ENCODE measurements at places on chromosomes 1 and 21. TPM values are rescaled to one million over a fixed set of nuclear protein-coding genes. Genes with fewer than 3 reads are reported as not detected.

DNA sequence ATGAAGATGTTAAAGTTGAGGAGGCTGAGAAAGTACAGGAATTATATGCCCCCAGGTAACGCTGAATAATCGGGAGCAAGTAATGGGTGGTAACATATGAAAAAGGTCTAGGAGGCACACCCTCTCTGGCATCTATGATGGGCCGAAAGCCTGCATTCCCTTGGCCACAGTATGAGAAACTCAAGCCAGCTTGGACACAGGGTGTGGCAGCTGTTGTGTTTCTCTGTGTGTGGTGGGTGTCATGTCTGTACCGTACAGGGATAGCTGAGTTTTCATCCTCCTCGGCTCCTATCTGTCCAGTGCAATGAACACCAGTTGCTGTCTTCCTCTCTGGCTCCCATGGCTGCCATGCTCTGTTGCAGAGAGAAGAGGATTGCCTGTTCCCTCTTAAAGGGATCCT lies 32.9 kb downstream of the NBPF3 start:
- no peak for DNase-seq

Gene PLA2G2C
- total RNA-seq: not detected

Gene NBPF19
- 13.4 TPM for total RNA-seq

DNA sequence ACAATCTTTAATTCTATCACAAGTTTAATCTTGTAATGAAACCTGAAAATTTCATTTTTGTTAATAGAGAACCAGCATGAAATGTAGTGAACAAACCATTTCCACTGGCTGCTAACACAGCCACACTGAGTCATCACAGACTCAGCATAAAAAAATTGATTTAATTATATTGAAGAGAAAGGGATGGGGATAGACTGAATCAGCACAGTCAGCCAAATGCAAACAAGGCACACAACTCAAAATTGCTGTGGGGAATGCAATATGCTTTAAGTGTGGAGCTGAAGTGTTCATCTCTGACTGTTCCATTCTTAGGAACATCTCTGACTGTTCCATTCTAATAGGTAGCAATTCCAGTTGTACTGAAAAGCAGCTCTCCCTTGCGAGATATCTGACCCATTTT lies 299.8 kb downstream of the MRPL39 start:
- no peak overlapping the region for H3K4me3 ChIP-seq
- DNase-seq: no peak
- no peaks in the 10 kb centered on the region for H3K27me3 ChIP-seq
- no peaks in the 10 kb centered on the region for H3K4me1 ChIP-seq
- H3K27ac ChIP-seq: no peak overlapping the region
- no peaks in the 10 kb centered on the region for H3K36me3 ChIP-seq

GRCh38 chr1:53362851-53363642 lies 35.2 kb upstream of the LRP8 start:
- no peak overlapping the region for H3K4me3 ChIP-seq
- no peaks in the 10 kb centered on the region for H3K27me3 ChIP-seq
- DNase-seq: no peak
- H3K4me1 ChIP-seq: no peaks in the 10 kb centered on the region
- no peak overlapping the region for H3K27ac ChIP-seq
